T-helper 1 cell (primary cell): ENCODE measurements at places on chromosomes 13 and 19.

GRCh38 chr19:58557221-58558065 is 968 bp downstream of the UBE2M start:
- no peak for DNase-seq

GRCh38 chr19:41442473-41443355 is at the start of gene ERICH4:
ERICH4 (plus strand) TSS chr19:41443156; CDS start chr19:41443170, 14 bp downstream.
- DNase-seq, result no peak

DNA sequence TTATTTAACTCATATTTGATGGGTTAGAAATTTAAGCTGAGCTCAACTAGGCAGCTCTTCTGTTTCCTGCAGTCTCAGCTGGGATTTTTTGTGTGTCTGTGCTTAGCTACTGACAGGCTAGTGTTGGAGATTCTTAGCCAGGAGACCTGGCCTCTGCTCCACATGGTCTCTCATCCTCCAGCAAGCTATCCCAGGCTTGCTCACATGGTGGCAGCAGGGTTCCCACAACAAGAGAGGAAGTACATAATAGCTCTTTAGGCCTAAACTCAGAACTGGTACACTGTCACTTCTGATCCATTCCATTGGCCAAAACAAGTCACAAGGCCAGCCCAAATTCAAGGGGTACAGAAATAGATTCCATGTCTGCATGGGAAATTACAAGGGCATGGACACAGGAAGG is 406.2 kb downstream of the SUCLA2 start:
- DNase-seq, result no peak

- no peak for DNase-seq
Observed at GRCh38 chr19:11382898-11383705, 1.0 kb downstream of the EPOR start.

- no peak for DNase-seq
Observed at GRCh38 chr13:31869582-31869981, 130.3 kb downstream of the RXFP2 start.

DNA sequence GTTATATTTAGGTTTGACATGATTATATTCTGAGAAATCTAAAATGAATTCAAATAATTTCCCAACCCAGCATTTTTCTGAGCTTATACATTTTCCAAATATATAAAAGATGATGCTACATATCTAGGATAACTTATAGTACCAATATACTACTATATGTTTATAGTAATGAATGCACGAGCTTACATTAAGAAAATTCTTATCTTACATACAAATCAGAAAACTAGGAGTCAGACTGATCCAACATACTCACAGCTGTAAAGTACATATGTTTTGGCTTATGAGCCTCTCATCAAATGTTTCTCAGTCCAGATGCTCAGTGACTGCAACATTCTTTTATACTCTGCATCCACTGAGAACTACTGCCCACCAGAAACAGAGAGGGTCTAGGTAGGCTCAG is 491.3 kb upstream of the KLF12 start:
- no peak for DNase-seq

DNA sequence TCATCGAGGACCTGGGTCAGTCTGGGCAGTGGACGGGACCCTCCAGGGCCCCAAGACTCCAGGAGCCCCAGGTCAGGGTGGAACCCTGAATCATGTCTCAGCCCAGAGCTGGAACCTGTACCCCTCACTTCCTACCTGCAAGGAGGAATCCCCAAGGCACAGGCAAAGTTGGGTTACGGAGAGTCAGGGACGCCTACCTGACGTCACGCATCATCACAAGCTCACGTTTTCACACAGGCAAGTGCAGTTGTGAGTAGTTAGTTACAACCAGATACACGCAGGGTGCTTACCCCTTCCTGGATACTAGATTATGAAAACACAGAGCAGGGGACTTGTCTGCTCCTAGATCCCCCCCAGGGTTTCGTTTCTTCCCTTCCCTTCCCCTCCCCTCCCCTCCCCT is 1.9 kb downstream of the RETN start:
- DNase-seq, result no peak
